ENCODE measurements at places on chromosomes 7 and 10. TPM values are rescaled to one million over a fixed set of nuclear protein-coding genes. Genes with fewer than 3 reads are reported as not detected.

The CFAP69 gene
- total RNA-seq, result not detected

The TUBB8 gene
- not detected for total RNA-seq

The RASA4B gene
- total RNA-seq, result 32.4 TPM

The OR2A12 gene
- total RNA-seq, result not detected

The PRTFDC1 gene
- 1.6 TPM for total RNA-seq

The MYO3A gene
- total RNA-seq, result not detected
